Cerebellar cortex (tissue), 1 donor: ENCODE measurements at places on chromosomes 7 and 10.

DNA sequence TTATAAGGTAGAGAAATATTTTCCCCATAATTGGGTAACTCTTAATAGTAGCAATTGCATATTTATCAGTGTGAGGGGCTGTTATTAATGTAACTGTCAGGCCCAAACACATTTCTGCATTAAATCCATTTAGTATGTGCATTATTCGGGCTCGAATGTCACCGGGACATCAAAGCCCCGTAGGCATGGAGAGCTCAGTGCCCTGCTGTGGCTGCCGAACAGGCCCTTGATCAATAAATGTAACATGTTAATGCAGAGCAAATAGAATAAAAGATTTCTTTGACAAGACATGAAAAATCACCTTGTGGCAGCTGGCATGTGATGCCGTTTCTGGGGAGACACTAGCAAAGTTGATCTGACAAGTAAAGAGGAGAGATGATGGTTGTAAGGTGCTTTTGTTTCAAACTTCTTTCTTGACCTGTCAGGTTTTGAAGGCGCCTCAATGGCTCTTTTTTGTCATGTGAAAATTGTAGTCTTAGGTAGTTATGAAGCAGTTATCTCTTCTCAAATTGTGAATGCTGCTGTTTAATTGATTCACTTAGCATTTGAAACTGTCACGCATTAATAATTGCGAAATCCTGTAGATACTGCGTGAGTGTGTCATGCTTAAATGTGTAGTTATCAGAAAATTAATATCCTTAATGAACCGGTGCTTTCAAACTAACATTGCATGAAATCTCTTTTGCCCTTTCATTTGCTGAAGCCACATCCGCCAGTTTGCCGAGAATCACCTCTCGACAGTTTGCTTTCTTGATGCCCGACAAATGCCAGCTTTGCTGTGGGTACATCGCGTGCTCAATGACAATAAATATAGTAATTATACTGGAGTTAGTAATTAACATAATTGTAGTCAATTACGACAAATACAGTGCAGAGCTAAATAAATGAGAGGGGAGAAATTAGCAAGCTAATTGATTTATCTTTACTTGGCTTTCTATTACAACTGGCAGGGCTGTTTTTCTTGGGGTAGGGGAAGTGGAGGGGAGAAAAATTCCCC lies 19.5 kb downstream of the LRMDA start:
- no peak for DNase-seq

GRCh38 chr7:94049615-94050014 lies 45.5 kb upstream of the BET1 start:
- no peak for DNase-seq

GRCh38 chr10:126704649-126705048 lies 34.2 kb upstream of the C10orf90 start:
- no peak for DNase-seq

GRCh38 chr7:69349291-69349690 lies 249.0 kb upstream of the AUTS2 start:
- DNase-seq = no peak

GRCh38 chr10:70163448-70163847 lies 6.9 kb downstream of the SAR1A start:
- DNase-seq = no peak

GRCh38 chr7:143269251-143269650 lies 6.0 kb downstream of the GSTK1 start:
- DNase-seq = no peak

DNA sequence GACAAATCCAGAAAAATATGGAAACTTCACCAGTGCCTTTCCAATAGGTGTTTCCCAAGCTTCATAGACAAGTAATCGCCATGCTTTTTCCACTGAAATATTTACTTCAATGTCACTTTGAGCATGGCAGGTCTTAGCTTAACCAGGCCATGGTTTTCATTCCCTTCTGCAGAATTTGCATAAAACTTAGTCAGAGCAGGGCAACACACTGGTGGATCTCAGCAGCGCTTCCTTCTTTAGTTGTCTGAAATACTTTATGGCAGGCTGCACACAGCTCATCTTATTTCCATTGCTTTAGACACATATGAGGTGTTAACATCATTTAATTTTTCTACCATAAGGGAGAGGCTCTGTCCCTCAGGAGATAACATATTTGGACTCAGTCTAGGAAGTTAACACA lies 102.9 kb upstream of the AHR start:
- no peak for DNase-seq

GRCh38 chr7:8263048-8263447 lies 1.1 kb upstream of the ICA1 start:
- DNase-seq = no peak

- DNase-seq = no peak
Observed at GRCh38 chr10:79129361-79129997, 60.7 kb downstream of the ZMIZ1 start.

DNA sequence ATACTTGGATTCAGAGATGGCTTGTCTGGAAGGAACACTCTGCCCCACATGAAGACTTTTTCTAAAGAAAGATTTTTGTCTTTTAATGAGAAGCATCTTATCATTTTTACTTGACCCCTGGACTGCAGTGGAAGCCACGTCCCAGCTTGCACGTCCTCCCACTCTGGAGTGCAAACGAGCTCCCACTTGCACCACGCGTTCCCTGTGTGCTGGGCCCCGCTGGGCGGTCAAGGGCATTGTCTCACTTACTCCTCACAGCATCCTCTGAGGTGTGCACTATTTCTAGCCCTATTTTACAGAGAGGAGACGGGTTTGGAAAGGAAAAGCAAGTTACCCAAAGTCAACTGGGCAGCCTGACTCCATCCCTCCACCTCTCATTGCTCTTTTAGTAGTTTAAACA lies 175.2 kb downstream of the HIBADH start:
- no peak for DNase-seq

DNA sequence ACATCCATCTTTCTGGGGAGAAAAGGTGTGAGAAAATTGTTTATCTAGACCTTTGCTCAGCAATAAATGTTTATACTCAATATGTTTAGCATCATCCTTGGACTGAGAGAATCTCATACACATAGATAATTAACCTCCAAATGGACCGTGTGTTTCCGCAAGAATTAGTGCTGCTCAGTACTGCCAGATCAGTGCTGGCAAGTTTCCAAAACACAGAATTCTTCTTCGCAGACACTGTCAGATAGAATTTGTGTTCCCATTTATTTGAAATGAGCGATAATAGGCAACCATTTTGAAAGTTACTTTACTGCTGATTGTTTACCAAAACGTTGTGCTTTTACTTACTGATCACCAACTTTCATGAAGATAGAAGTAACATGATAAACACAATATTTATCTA lies 33.7 kb downstream of the STAMBPL1 start:
- peak; percentile 84 for DNase-seq

GRCh38 chr7:40298421-40298820 lies 163.6 kb downstream of the SUGCT start:
- no peak for DNase-seq

GRCh38 chr7:10571759-10572158 lies 401.9 kb upstream of the PHF14 start:
- DNase-seq = no peak

- no peak for DNase-seq
Observed at GRCh38 chr7:99390941-99391602, 16.5 kb downstream of the ARPC1B start.

- DNase-seq = no peak
Observed at GRCh38 chr10:11553773-11554381, 57.6 kb downstream of the USP6NL start.

GRCh38 chr10:8158193-8159071 lies 103.9 kb downstream of the GATA3 start:
- DNase-seq = no peak

DNA sequence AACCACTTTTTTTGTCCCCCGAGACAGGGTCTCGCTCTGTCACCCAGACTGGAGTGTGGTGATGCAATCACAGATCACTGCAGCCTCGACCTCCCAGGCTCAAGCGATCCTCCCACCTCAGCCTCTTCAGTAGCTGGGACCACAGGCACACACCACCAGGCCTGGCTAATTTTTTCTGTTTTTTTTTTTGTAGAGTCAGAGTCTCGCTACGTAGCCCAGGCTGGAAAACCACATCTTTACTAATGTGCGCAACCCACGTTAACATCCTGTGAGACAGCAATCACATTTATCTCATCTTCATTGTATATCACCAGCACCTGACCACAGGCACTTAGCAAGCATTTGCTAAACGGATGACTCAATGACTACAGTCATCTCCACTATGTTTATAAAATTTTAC lies 77.8 kb upstream of the ATP6V0A4 start:
- no peak for DNase-seq

- DNase-seq = no peak
Observed at GRCh38 chr10:132858121-132859081, 72.5 kb upstream of the NKX6-2 start.

GRCh38 chr7:55024776-55025175 lies 6.0 kb downstream of the EGFR start:
- DNase-seq = no peak
